ENCODE measurements at places on chromosomes 4 and X. TPM values are rescaled to one million over a fixed set of nuclear protein-coding genes. Genes with fewer than 3 reads are reported as not detected.

The PCSK1N gene
- 69.2 TPM for total RNA-seq

The TASL gene
- total RNA-seq = not detected

The ETDA gene
- total RNA-seq = not detected

The ADGRG4 gene
- 0.24 TPM for total RNA-seq

The SLC2A9 gene
- 0.72 TPM for total RNA-seq

The ADH6 gene
- 0.19 TPM for total RNA-seq

DNA sequence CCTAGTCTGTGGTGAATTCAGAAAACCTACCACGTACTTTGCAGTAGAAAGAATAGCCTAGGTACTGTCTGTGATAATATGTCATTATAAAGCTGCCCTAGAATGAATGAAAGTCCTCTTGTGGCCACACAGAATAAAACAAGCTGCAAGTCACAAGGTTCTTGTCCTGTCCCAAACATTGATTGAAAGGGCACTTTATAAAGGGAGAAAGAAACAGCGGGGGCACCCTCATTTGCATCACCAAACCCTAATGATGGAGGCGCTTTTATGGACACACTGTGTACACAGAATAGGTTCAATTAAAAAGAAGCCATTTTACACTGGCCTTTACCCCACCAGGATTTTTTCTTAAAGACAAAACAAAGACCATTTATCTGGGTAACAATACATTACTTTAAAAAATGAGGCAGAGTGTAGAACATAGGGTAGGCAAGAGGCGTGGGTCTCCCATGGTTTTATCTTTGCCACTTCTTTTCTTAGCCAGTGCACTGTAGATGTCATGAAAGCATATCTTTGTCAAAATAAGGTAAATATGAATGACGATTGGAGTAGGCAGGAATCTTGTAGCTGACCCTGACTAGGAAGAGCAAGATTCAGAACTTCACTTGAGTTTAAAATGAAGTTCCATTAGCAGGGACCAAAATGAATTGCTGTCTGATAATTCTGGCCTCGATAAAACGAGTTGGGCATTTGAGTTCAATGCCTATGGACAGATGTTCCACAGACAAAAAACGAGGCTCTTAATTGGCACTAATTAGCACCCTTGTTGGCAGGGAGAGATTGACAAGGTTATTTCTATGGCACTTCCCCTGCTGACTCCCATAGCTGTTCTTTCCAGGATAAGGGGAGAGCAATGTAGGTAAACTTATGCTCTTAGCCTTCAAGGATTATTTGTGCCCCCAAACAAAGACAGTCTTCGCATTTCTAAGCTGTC, 365.1 kb downstream of the AFF2 start:
- DNase-seq = no peak

DNA sequence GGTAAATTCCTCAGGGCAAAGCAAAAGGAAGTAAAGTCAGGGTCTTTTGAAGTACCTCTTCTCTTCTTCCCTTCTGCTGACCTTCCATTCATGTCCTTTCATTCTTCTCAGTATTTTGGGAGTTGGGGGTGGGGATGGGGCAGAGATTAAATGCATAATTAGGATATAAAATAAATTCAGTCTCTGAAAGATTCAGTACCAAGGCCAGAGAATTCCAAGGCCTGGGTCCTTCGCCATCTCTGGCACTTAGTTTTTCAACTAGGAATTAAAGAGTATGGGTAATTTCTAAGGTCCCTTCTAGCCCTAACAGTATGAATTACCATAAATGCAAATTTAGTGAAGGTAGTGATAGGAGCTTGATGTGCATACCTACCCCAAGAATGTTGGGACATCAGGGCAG, 47.9 kb downstream of the TEX13B start:
- no peak for DNase-seq

DNA sequence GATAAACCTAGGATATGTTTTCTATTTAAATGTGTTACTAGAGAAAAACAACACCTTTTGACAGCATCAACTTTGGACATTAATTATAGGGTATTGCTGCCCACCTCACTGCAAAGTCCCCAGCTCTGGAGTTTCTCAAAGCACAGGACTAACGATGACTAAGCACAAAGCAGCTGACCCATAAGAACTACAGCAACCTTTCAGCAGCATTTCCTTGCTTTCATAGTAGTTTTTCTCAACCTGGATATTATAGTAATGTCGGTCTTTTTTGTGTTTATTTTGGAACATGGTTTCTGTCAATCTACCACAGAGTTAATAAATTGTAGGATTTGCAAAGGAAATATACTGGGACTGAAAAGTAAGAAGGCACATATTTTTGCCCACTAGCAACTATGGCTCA, 21.5 kb downstream of the HHIP start:
- no peak for DNase-seq

DNA sequence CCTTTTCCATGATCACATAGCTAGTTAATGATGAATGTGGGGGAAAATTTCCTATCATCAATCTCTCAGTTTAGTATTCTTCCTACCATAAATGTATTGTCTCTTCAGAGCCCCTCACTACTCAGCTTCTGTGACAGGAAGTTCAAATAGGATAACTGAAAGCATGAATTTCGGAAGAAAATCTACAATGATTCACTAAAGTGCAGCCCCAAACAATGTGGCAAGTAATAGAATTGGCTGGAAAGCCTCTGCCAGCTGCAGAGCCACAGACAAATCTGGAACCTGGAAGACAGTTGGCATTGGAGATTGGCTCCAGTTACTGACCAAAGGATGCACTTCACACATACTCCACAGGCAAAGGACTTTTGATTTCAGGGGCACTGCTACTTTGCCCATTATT, 35.2 kb downstream of the EGF start:
- DNase-seq = no peak

DNA sequence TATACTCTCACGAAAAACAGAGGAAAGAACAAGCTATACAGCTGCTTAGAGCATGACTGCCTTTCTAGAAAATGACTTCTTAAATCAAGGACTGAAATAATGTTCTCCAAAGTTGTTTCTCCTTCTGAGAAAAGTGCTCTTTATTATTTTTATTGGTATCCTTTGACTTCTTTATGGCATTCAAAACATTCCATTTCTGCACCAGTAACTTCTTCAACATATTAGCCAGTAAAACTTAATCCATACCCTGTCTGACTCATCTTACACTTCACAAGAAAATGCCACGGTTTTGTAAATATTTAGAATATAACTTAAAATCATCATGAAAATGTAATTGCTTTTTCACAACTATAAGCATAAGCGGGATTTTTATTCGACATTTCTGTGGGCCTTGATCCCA, 180.4 kb downstream of the NR3C2 start:
- DNase-seq = no peak

DNA sequence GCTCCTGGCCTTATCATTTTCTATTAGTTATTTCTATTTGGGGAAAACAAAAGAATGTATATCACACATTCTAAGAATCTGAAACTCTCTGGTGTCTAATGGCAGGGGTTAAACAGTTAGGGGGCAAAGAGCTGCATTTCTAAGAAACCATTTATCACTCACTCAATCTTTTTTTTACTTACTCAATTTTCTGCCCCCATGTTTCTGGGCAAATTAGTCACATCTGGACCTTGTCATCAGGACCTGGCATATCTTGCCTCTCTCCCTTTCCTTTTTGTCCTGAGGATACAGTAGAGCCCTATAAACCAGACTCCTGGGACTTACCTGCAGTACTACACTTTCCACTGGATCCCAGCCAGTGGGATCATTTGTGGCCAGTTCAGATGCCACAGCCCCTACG, 89.1 kb downstream of the ANXA3 start:
- DNase-seq = no peak

DNA sequence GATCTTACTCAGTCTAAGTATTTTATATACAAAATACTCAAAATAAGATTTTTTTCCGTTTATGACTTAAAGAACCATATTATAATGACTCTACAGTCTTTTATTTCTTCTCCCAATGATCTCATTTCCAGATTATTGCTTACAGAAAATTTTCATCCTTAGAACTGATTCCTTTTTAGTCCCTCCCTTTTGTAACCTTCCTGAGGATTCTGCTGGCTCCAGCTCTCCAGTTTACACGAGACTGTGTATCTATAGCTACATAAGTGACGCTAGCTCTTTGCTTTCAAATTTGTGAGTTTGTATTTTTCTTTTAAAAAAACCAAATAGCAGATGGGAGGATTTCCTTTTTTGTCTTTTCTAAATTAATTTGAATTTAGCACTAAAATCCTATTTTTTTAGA, 24.0 kb downstream of the FHDC1 start:
- no peak for DNase-seq

DNA sequence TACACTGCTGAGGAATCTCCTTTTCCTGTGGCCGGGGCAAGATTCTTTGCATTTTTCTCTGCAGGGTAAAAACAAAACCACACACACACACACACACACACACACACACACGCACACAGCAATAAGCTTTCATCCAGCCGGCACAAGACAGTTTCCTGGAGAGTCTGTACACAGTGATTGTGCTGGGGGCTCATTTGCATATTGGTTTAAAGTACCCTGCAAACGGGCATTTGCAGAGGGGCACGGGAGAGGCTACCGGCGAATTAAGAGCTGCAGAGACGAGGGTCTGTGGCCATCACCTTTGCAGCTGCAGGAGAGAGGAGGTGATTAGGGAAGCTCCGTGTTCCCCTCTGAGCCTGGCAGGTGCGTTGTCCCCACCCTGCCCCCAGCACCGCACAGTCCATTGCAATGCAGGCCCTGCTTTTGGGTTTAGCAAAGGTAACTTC, 219.9 kb downstream of the SHOX start:
- DNase-seq = no peak

DNA sequence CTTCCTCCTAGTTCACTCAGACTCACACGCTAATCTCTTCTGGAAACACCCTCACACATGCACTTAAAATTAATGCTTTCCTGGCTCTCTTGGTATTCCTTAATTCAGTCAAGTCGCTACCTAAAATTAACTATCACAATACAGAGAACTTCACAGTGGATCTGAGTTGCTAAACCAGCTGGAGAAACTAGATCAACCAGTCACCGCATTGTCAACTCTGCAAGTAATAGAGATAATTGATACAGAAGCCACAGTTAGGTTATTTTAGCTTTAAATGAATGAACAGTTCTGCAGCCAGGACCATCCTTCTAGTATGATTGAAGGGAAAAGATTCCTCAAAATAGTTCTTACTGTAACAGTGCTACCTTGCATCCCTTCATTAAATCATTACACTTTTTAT, 6.0 kb upstream of the TBC1D9 start:
- DNase-seq = no peak

- DNase-seq = no peak
Measured at GRCh38 chr4:30956916-30957315, 236.7 kb downstream of the PCDH7 start.

- DNase-seq = no peak
Measured at GRCh38 chr4:38752941-38753806, 29.6 kb downstream of the TLR10 start.

GRCh38 chr4:61198686-61199085, 1.4 kb upstream of the ADGRL3 start:
- no peak for DNase-seq

- DNase-seq = no peak
Measured at GRCh38 chr4:95898226-95898625, 58.3 kb downstream of the PDHA2 start.

DNA sequence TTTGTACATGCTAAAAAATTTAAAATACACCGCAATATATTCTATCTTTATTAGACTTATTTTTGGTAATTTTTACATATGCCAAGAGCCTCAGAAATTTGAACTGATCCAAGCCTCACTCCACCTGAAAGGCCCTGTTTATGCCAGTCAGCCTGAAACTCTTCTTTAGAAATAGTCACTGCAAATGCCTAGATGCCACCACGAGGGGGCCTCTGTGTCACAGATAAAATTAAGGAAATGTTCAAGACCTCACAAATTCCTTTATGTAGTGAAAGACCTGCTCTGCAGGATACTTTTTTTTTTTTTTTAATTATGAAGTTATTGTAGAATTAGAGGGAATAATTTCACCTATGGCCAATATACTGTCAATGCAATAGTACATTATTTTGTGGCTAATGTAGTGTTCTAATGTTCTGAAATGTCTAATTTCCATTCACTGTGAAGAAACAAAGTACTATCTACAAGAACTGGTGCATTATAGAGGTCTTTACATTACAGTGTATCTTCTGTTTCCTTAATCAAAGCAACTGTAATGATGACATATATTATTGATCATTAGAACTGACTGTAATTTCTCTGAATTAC, 69.8 kb downstream of the DTHD1 start:
- no peak for DNase-seq

DNA sequence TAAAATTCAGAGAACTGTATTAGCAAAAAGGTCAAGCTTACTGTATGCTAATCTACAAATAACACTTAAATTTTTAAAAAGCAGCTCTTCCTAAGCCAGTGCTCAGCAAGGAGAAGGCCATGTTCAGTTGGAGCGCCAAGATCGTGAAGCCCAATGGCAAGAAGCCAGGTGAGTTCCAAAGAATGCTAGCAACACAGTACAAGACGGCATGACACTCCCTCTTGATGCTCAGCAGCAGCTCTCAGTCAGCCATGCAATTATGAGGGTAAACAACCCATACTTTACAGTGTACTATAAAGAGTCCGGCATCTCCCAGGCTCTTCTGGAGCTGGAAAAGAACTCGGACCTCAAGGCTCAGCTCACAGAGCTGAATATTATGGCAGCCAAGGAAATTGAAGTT, 34.9 kb downstream of the STX18 start:
- DNase-seq = no peak

GRCh38 chr4:2272828-2273120, 10.9 kb upstream of the MXD4 start:
- no peak for DNase-seq

- DNase-seq = no peak
Measured at GRCh38 chr4:151882072-151882803, 121.4 kb upstream of the GATB start.

DNA sequence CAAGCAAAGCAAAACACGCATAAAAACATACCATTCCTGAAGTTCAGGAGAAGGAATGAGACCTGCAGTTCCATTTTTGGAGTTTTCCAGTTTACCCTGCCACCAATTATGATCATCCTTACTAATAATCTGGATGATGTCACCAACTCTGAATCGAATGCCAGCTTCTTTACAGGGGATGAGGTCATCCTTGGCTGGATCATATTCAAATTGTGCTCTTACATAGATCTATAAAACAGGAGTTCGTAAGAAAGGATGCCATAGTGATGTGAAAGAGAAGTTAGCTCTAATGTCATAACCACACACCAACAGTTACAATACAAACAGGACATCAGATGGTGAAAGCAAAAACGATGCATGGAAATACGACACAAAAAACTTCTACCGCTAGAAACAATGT, 106.5 kb downstream of the NYX start:
- no peak for DNase-seq

DNA sequence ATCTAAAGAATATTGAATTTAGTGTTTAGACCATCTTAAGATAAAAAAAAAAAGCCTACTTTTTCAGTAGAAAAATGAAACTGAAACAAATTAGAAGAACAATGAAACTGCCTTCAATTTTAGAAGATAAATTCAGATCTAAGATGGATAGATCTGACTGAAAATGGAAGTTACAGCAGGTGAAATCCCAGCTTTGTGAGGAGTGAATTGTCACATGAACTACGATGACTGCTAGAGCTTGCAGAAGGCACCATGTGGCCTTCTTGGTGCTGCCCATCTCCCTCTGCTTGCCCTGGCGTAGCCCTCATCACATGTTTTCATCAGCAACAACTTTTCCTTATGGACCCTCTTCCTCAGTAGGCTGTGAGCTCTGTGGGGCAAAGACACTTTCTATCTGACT, 51.4 kb upstream of the EMCN start:
- no peak for DNase-seq

Data from chondrocyte (in vitro differentiated cells).